Natural killer cell treated with Interleukin-12 subunit alpha and Interleukin-12 subunit beta and Interleukin-15 and Interleukin-18, amount 100 ng/mL, for 72 hours (primary cell): ENCODE measurements at places on chromosomes 6 and 20.

DNA sequence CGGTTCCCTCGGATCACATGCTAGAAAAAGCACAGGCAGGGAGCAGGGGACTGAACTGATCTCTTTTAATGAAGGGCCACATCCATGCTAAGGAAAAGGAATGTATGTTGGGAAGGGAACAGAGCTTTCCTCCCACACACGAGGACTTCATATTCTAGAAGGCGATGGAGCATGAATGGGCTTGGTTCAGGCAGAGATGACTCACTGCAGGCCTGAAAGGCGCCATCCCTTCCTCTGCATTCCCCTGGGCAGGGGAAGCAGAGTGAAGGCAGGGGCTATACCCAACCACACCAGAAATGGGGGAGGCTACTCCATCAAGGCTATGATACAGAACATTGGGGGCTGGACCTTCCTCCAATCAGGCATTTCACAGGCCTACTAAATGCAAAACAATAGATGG, 30.6 kb downstream of the ELMO2 start:
- DNase-seq: no peak

- no peak for DNase-seq
Observed at GRCh38 chr20:41733151-41733550, 115.0 kb upstream of the CHD6 start.

DNA sequence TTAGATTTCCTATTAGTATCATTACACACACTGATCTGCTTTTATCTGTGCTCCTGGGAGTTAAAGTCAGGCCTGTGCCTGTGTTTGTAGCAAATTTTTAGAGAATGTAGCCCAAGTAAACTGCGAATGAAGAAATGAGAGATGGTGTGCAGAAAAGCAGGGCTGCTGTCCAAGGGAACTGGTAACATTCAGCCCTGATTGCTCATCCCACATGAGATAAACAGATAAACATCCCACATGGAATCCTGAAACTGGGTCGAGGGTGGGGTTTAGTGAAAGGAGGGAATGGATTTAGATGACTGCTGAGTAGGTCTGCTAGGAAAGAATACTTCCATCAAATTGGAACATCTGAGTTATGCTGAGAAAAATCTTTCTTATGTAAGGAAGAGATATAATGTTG, 69.1 kb downstream of the GRIK2 start:
- no peak for DNase-seq

DNA sequence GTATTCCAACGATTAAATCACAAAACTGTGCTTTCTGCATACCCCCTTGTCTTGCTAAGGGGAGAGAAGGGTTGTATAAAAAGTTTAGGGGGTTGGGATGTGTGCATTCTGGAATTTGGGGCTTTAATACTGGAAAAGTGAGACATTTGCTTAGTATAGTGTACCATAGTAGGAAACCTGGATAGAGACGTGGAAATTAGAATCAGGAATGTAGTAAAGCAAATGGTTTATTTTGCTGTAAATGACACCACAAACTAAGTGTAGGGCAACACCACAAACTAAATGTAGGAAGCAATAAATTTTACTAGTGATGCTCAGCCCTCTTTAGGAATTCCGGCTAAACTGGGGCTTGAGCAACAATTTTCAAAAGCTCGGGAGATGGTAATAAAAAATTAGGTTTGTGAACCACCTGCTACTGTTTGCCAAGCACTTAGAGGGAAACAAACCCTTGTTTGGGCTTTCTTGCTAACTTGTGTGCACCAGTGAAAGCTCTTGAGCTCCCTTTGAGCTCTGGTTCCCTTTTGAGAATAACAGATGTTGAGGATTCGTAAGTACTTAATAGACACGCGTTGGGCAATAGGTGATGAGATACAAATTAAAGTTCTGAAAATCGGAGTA, 13.8 kb downstream of the BRD2 start:
- DNase-seq: no peak

DNA sequence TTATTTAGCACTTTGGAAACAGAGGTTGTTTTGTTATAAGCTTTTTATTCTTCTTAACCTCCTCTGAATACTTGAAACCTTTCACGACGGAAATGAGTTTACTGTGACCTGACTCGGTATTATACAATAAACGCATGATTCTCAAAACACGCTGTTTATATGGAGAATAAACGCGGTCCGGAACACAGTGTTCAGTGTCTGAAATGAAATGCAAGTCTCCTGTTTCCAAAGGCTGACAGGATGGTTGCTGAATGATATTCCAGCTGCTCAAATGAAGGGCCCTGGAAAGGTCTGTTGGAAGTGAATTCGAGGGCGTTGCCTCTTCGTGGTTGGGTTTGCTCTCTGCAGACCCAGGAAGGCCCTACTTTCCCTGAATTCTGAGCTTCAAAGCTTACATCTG, 83.4 kb downstream of the RSPH3 start:
- DNase-seq: no peak

GRCh38 chr6:165506657-165507056, 156.4 kb downstream of the PDE10A start:
- DNase-seq: no peak

DNA sequence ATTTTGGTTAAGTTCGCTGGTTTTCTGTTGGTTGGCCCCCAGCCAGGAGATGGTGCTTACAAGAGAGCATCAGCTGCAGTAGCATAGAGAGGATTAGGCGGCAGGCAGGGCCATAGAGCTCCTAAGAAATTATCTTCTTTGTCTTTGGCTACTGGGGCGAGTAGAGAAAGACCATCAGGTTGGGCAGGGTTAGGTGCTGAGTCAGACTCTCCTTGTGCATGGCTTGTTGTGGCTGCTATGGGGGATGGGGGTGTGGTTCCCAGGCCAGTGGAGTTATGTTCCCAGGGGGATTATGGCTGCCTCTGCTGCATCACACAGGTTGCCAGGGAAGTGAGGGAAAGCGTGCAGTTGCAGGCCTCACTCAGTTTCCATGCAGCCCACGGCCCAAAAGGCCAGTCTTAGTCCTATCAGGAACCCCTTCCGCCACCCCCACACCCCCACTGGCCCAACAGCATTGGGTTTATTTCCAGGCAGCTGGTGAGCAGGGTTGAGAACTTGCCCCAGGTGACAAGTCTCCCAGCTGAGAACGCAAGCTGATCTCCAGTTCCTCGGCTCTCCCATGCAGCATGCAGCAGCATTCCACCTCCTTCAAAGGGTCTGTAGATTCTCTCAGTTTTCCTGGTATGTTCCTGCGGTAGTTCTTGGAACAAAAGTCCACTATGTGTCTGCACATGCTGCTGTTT, 243.7 kb downstream of the UTRN start:
- DNase-seq: no peak

DNA sequence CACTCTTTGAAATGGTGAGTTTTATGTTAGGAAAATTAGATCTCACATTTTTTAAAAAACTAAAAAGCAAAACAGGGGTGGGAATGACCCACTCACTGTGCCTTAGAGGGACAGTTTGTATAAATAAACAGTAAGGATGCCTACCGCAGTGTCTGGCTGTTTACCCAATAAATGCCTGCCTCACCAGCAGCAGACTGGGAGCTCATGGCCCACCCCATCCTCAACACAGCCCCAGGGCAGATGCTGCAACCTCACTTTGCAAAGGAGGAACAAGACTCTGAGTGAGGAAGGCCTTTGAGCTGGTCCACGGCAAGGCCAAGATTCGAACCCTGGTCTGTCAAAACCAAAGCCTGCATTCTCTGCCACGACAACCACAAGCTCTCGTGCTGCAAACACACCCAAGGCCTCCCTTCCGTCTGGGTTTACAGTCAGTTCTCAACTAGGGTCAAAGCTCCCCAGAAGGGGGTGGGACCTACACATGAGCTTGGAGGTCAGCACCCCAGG, 77.8 kb downstream of the BMP7 start:
- no peak for DNase-seq

GRCh38 chr20:9032758-9033157, 36.1 kb upstream of the PLCB4 start:
- no peak for DNase-seq

DNA sequence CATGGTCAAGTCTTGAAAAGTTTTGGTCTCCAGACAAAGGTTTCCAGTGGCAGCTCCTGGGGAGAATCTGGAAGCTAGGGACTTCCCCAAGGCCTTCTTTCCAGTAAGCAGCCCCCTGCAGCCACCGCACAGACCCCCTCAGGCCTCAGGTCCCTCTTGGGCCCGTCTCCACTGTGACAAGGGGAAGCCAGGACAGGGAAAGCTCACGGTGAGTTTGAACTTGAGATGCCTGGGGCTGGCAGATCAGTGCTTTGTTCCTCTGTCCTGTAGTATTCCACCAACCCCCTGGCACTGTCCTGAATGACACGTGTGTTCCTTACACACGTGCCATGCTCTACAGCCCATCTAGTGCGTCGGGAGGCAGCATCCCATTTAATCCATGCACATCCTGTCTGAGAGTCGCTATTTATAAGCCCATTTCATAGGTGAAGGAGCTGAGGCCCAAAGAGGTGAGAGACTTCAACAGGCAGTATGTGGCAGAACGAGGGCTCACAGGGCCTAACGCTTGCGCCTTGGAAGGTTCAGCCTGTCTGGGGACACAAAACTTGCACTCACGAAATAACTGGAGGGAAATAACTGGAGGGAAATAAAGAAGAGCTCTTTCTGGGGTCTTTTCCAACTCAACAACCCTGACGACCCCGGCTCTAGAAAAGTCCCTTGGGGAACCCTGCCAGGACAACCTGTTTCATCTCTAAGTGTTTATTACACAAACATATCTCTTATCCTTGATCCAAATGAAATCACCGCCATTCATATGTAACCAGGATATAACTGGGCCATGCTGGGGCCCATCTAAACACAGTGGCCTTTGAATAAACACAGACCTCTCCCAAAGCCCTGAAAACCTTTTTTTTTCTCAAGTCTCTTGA, 123.0 kb downstream of the BANF2 start:
- DNase-seq: no peak

DNA sequence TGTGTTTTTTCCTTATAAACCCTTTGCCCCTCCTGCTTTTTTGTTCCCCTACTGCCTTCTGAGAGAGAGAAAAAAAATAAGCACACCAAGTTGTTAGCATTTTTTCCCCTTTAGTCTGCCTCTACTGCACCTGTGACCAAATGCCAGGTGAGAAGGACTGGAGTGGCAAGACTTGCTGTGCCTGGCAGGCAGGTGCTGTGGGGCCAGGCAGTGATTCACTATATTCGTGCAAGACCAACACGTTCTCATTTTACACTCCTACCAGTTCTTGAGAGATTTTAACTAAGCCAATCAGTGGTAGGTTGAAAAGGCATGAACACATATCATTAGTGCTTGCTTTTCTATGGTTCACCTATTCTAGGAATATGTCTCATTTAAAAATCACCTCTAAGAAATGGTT, 109.7 kb downstream of the FIG4 start:
- DNase-seq: no peak

- no peak for DNase-seq
Observed at GRCh38 chr6:168427184-168427583, 13.8 kb upstream of the SMOC2 start.

GRCh38 chr6:156974830-156975261, 197.7 kb downstream of the ARID1B start:
- no peak for DNase-seq
